ENCODE measurements at places on chromosomes 1 and 21.
A peak's percentile ranks its signal among the peaks of the same experiment; 100 is the strongest.

DNA sequence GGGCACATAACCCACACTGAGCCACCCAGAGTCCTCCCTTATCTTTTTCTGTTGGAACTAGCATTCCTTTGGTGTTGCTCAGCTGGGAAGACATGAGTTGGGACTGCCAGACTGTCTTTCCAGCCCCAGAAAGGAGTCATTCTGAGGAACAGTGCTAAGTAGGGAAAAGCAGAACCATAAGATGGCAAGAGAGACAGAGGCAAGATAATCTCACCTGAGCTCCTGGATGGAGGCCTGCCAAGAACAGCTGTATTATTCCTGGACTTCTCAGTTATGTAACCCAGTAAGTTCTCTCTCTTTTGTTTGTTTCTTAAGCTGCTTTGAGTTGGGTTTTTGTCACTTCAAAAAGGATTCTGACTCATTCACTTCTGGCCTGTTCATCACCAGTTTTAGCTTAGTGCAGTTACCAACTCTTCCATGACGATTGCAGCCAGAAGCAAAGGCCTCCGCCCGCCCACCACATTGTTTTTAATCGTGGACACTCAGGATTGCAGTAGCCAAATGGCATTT, 134.4 kb downstream of the OMA1 start:
- DNase-seq = no peak

DNA sequence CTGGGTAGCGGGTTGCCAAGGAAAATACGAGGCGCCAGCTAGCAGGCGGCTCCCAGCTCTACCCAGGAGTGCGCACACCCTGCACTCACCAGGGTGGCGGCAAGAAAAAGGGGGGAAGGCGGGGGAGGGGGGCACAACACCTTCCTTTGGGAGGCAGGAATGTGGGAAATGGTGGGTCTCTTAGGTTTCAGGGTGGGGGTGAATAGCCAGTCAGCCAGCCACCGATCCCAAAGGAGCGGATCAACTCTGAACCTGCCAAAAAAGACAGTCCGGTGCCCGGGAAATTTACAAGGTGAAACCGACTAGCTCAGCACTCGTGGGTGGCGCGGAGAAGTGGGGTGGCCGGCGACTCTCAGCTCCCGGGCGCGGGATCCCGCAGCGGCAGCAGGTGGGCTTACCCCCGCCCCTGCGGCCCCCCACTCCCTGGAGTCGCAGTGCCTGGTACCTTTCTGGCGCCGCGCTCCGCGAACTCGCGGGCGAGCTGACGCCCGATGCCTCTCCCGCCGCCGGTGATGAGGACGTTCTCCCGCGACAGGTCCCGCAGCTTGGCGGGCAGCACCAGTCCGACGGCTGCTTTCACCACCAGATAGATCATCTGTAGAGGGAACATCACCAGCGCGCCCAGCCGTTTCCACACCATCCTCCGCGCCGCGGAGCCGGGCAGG, 1.2 kb downstream of the DHRS3 start:
- DNase-seq = no peak

DNA sequence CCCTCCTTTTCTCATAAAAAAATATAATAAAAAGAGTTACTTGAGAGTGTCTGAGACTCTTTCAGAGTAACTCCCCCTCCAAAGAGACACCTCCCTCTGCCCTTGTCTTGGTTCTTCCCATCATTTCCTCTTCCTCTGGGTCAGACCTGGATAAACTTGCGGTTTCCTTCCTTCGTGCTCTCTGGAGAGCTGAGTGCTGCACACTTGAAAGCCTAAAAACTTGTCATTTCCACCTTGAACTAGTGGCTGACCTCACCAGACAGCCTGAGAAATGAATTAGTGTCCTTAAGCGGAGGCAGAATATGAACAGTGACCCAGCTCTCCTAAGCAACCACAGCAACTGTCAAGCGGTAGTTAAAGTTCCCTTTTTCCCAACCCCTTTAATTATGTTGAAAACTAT, 88.4 kb upstream of the PROX1 start:
- DNase-seq = no peak

- no peak for DNase-seq
Measured at GRCh38 chr1:75785320-75785982, 605 bp upstream of the RABGGTB start.

- DNase-seq = peak; percentile 68
Measured at GRCh38 chr1:235567812-235568503, 63.7 kb upstream of the B3GALNT2 start.

DNA sequence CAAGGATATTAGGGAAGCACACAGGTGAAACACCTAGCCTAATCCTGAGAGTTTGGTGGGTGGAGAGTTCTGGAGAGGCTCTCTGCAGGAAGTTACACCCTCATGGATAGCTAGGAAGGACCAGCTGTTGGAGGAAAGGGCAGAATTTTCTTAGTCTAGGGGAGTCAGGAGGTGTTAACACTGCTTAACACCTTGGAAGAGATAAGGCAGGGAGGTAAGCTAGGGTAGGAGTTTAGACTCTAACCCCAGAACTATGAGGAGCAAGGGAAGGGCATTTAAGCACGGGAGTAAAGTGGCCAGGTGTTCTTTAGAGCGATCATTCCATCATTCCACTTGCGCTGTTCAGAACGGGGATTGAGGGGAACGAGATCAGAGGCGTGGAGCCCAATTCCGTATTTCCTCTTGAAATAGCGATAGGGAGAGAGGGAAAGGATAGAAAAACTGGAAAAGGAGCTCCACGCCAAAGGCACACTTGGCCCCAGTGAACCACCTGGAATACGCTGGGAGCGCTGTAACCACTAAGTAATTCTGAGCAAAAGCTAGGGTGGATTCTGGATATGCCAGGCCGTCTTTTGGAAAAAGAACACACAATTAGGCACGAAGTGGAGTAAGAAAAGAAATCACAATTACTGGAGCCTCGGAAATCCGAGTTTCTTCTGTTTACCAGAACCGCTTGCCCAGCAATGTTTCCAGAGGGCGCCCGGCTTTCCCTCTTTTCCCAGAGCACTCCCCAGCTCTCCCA, 1.5 kb upstream of the GPR137B start:
- no peak for DNase-seq

- DNase-seq = no peak
Measured at GRCh38 chr1:80540596-80540995, 1260.1 kb upstream of the ADGRL2 start.

GRCh38 chr1:168466092-168466713, 77.6 kb downstream of the XCL2 start:
- DNase-seq = peak; percentile 46

GRCh38 chr1:19679691-19680090, 15.0 kb downstream of the HTR6 start:
- no peak for DNase-seq

DNA sequence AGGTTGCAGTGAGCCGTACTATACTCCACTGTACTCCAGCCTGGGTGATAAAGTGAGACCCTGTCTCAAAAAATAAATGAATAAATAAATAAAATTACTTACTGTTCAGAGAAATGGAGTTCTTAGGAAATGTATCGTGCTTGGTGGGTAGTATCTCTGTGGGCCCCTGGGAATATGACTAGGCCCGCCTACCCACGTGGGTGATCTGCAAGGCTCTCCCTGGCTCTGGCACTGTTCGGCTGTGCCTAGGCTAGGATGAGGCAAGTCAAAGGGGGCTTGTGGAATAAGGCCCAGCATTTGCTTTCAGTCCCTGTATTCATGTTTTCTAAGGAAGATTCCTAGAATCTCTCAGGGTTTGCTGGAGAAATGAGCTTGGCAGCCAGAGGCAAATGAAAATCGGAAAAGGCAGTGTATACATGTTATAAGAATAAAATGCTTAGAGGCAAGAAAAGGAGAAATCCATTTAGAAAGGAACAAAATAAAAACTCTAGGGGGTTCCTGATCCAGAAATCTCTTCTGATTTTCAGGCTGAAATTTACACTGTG, 4.5 kb upstream of the CSRP1 start:
- no peak for DNase-seq

- no peak for DNase-seq
Measured at GRCh38 chr1:44907893-44908292, 64.8 kb upstream of the PTCH2 start.

- no peak for DNase-seq
Measured at GRCh38 chr1:230170153-230170547, 103.1 kb downstream of the GALNT2 start.

DNA sequence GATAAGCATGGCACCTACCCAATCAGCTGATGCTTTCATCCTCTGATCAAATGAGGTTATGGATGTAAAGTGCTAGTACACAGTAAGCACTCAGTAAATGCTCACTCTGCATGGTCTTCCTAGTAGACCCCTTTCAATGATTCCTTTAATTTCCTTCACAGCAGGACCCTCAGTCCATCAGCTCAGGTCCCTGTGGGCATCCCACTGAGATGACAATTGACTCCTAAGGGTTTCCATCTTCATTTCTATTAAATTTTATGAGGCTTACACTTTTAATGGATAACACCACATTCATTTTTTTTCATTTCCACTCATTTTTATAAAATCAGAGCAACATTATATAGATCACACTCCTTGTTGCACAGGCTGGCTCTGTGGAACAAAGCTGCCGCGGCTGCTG, 12.8 kb downstream of the RHOU start:
- no peak for DNase-seq

GRCh38 chr1:191043066-191043465, 565.4 kb upstream of the BRINP3 start:
- no peak for DNase-seq

DNA sequence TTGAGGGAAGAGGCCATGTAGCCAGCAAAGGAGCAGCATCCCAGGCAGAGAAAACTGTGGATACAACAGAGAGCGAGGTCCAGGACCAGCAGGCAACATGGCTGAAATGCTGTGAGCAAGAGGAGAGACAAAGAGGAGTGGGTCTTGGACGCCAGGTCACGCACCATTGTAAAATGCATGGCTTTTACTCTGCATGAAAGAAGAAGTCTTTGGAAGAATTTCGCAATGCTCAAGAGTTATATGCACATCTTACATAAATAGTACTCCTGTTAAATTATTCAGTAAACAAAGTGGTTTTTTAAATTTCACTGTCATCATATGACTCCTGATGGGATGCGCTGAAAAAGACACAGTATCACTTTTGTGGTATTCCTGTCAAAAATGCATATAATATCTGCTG, 3.5 kb downstream of the CD244 start:
- no peak for DNase-seq

GRCh38 chr1:90826024-90826423, 108.9 kb upstream of the BARHL2 start:
- no peak for DNase-seq

- DNase-seq = no peak
Measured at GRCh38 chr1:14543191-14543840, 55.2 kb upstream of the KAZN start.

DNA sequence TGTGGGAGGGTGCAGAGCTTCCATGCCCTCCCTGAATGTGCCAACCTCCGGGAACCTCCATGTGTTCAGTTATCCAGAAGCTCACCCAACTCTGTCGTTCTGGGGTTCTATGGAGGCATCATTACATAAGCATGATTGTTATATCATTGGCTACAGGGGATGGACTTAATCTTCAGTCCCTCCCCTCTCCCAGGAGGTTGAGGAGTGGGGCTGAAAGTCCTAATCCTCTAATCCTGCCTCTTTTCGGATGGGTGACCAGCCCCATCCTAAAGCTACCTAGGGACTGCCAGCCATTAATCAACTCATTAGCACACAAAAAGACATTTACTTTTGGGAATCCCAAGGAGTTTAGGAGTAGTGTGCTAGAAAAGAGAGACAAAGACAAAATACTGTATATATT, 32.0 kb upstream of the PSEN2 start:
- no peak for DNase-seq

GRCh38 chr1:2925918-2926317, 95.3 kb upstream of the ACTRT2 start:
- no peak for DNase-seq

DNA sequence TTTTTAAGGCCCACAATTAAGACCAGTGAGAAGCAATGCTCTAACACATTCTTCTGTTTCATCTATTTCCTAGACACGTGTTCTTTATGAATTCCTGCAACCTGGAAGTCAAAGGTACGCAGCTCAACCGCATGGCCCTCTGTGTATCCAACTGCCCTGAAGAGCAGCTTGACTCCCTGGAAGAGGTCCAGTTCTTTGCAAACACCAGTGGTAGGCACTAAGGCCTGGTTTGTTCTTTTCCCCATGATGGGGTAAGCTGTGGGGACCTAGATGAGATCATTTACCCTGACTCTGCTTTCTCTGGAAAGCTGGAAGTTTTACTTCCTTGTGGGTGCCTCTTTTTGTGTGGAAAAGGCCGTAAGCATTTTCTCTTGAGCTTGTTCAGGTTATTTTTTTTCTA, 7.3 kb downstream of the SLC44A3 start:
- DNase-seq = no peak

- no peak for DNase-seq
Measured at GRCh38 chr21:33650929-33651509, 8.7 kb downstream of the ITSN1 start.

GRCh38 chr21:33308586-33309490, 15.9 kb upstream of the IFNAR1 start:
- DNase-seq = no peak

GRCh38 chr1:48450505-48450904, 21.5 kb downstream of the SPATA6 start:
- DNase-seq = no peak

DNA sequence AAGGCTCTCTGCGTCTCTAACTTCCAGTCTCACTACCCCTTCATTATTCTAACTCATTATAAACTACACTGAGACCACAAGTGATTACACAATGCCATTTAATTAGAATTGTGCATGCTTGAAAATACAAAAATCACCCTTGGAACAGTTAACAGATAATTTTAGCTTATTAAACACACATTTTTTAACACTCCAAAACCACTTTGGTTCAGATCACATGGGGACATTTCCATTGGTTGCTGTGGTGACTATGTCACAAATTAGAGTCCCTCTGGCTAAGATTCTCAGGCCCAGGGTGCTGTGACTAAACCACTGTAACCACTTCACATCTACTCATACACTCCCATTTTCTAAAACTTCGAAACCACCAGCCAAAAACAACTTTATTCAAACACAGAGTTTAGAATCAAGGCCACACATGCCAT, 43.0 kb downstream of the JAK1 start:
- DNase-seq = no peak

DNA sequence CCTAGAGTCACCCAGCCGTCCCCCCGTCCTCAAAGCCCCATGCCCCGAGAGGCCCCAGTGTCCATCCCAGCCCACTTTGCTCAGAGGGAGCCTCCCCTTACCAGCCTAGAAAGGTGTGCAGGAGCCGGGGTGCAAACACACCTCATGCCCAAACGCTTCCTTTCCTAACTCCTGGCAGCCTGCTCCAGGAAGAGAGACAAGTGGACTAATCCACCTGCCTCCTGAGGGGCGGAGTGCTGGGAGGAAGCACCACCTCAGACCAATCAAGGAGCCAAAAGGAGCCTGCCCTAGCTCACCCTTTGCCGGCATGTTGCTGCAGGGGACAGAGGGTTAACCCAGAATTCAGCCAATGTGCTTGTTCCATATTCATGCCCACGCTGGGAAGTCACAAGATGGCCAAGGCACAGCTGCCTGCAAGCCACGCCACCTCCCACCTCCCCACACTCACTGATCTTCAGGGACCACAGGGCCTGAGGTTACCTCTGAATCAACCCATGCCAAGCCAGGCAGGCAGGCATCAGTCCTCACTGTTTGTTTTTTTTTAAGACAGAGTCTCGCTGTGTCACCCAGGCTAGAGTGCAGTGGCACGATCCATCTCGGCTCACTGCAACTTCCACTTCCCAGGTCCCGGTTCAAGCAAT, 27.8 kb downstream of the PLEKHA6 start:
- no peak for DNase-seq
